Left ventricle myocardium inferior (tissue), 1 donor: ENCODE measurements at places on chromosomes 16 and 17. TPM values are rescaled to one million over a fixed set of nuclear protein-coding genes. Genes with fewer than 3 reads are reported as not detected.

ANKFN1 gene
- total RNA-seq = not detected

ATF7IP2 gene
- 53.6 TPM for total RNA-seq

KRT36 gene
- not detected for total RNA-seq

- no peaks in the 10 kb centered on the region for H3K4me1 ChIP-seq
- H3K4me3 ChIP-seq = no peak overlapping the region
- H3K27ac ChIP-seq = no peak overlapping the region
- no peaks in the 10 kb centered on the region for H3K36me3 ChIP-seq
- peaks cover 46% of the 10 kb centered on the region for H3K27me3 ChIP-seq
These were observed 128.1 kb downstream of the AIPL1 start for GRCh38 chr17:6306820-6307219.

DNA sequence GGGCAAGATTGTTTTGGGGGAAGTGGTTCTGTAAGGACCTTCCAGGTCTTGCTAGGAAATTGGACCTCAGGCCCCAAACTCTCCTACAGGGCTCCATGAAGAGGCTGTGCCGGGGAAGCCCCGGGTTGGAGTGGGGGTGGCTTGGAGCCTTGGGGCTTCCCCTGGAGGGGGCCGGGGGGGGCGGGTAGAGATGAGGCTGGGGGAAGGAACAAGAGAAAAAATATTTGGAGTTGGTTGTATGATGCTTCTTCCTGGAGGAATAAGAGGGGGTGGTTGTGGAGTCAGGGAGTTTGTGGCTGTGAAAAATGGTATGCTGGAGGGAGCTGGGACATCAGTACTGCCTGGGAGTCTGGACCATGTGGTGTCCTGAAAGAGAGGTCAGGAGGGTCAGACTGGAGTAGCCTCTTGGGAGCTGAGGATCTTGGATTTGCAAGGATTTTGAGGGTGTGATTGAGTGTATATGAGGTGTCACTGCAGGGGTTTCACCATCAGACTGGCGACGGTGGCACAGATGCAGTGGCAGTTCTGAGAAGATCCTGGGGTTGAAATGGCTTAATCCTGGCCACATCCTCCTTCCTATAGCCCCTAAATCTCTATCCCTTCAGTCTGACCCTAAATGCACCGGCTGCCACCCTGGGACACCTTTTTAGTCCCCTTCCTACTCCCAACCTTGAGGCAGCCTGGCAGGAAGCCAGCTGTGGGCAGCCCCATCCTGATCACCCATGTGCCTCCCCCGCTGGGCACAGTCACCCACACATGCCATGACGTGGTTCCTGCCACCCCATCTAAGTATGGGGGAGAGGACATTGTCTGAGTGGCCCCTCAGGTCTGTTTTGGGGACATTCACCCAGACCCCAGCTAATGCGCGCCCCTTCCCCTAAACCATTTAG, 10.9 kb downstream of the RARA start:
- H3K4me1 ChIP-seq = peaks cover 98% of the 10 kb centered on the region
- no peaks in the 10 kb centered on the region for H3K36me3 ChIP-seq
- DNase-seq = peak; percentile 53
- H3K27me3 ChIP-seq = no peaks in the 10 kb centered on the region

DNA sequence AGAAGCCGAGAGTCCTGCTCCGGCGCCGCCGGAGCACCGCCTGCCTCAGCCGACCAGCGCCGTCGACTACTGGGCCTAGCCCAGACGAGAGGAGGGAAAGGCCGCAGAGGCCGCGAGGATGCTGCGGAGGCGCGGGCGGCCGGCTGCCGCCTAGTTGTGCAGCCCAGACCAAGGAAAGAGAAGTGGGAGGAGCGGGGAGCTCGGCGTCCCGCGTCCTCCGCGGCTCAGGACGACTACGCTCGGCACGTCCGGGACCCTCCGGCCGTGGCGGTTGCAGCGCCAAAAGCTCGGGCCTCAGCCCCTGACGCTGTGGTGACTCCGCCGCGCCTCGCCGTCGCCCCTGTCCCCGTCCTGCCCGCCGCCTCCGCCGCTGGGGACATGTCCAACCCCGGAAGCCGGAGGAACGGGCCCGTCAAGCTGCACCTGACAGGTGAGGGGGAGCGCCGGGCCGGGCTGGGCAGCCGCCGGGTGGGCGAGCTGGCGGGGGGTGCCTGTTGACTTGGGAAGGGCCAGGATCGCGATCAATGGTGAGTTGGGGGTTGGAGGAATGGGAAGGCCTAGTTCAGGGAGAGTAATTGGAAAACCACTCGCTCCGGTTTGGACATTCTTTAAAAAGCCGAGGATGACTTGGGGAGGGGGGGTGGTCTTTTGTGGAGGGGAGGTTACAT, 37.7 kb downstream of the RNF135 start:
- peak overlapping the region; percentile 79 for H3K4me3 ChIP-seq
- H3K4me1 ChIP-seq = peaks cover 19% of the 10 kb centered on the region
- H3K27me3 ChIP-seq = no peaks in the 10 kb centered on the region
